ENCODE measurements at places on chromosomes 3 and 15. TPM values are rescaled to one million over a fixed set of nuclear protein-coding genes. Genes with fewer than 3 reads are reported as not detected.

The CHCHD4 gene
- 39.0 TPM for total RNA-seq

The TM6SF1 gene
- total RNA-seq, result not detected

The SLC15A2 gene
- 0.10 TPM for total RNA-seq

The FANCI gene
- total RNA-seq, result 65.0 TPM

The MYZAP gene
- total RNA-seq, result 0.91 TPM

The BCL2A1 gene
- 12.6 TPM for total RNA-seq

The FOXB1 gene
- total RNA-seq, result not detected

The P2RY12 gene
- not detected for total RNA-seq

The C15orf62 gene
- total RNA-seq, result not detected

The IL20RB gene
- total RNA-seq, result 0.77 TPM

The ARGFX gene
- total RNA-seq, result not detected

The GOLGA8Q gene
- total RNA-seq, result 0.22 TPM

The SCN5A gene
- total RNA-seq, result 0.38 TPM

The GCHFR gene
- 8.7 TPM for total RNA-seq

The RBMS3 gene
- 0.51 TPM for total RNA-seq

The ZNF774 gene
- total RNA-seq, result 1.5 TPM

The MED12L gene
- total RNA-seq, result 0.23 TPM
